Kidney epithelial cell (primary cell): ENCODE measurements at places on chromosomes 5 and 9. TPM values are rescaled to one million over a fixed set of nuclear protein-coding genes. Genes with fewer than 3 reads are reported as not detected.

GRCh38 chr9:114756920-114757319, 48.9 kb downstream of the TNFSF15 start:
- no peak for DNase-seq

GRCh38 chr5:68088302-68088701, 127.3 kb upstream of the PIK3R1 start:
- DNase-seq = no peak

DNA sequence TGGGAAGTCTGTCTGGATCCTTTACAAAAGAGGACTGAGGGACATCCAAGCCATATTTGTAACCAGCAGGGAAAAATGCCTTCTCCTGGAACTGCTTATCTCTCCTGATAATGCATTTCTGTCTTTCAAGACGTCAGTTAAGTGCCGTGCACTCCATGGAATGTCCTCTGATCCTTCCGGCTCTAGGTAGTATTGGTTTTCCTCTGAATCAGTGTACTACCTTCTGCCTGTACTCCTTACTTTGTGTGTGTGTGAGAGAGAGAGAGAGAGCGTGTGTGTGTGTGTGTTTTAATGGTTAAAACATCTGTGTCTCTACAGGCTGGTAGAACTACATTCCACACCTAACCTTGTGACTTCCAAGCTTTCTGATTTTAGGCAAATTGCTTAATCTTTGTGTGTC, 89.9 kb downstream of the PIP5K1B start:
- no peak for DNase-seq

DNA sequence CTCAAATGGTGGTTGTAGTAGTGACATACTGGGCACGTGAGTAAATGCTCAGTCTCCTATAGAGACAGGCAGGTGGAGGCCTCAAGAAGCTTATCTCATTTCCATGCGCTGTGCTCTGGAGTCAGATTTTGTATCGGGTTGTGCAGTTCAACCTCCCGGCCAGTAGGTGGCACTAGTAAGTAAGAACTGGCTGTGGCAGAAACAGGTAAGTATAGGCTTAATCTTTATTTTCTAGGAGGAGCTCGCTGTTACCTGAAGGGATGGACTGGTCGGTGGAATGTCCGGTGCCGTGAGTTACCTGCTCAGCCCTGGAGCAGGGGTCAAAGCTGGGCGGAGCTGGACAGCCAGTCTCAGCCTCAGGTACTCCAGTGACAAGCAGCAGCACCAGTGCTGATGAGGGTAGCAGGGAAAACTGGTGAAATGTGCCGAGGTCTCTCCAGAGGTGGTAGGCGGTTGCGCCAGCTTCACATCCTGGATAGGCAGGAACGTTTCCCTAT, 880.1 kb upstream of the SEMA6A start:
- no peak for DNase-seq

PCDHAC1 gene
- 0.07 and 0.17 TPM in 2 replicates for total RNA-seq

SLC4A9 gene
- 0.07 TPM in 1 of 2 replicates, not detected in the other for total RNA-seq
